HepG2 (cell line): ENCODE measurements at places on chromosomes 7 and 10.

DNA sequence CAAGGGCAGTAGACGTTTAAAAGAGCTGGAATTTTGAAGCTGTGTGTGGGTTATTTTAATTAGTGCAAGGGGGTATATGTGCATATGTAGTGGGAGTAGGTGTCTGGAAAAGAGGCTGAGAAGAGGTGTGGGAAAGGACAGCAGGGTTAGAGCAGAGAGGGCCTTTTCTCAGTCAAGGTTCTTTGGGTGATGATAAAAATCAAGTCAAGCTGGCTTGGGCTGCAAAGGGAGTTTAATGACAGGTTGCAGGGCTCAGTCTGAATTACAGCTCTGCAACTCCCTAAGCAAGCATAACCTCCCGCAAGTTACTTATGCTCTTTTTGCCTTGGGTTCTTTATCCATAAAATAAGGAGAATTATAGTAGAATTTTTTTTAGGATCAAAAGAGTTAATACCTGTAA is 83.5 kb downstream of the RELN start:
- DNase-seq = no peak

GRCh38 chr7:128790315-128791041 is 1.3 kb upstream of the CCDC136 start:
- no peak for DNase-seq

DNA sequence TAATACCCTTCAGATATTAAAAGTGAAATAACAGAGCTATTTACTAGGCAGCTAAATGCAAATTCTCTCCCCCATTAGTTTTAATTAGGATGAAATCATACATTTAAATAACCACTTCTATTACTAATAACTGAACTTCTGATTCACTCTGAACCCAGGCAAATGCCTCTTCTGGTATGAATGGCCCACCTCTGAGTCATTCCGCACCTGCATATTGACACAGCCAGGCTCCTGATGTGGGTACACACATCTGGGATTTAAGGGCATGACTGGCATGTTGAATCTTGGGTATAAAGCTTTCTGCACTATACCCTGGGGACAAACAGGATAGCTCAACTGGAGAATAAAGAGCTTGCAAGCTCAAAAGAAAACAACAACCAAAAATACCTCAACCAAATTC is 140.9 kb downstream of the AUTS2 start:
- DNase-seq = no peak

GRCh38 chr10:70974351-70974901 is 86.1 kb upstream of the PCBD1 start:
- DNase-seq = no peak

GRCh38 chr7:85104432-85105205 is 82.2 kb downstream of the SEMA3D start:
- no peak for DNase-seq

DNA sequence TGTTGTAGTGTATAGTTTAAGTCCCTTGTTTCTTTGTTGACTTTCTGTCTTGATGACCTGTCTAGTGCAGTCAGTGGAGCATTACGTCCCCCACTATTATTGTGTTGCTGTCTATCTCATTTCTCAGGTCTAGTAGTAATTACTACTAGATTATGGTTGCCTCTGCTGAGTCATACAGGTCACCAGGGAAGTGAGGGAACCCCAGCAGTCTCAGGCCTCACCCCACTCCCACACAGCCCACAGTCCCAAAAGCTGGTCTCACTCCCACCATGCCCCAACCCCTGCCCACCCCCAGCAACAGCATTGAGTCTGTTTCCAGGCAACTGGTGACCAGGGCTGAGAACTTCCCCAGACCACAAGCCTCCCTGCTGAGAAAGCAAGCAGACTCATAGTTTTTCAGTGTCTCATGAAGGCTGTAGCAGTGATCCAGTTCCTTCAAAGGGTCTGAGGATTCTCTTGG is 88.0 kb downstream of the PLXDC2 start:
- no peak for DNase-seq

DNA sequence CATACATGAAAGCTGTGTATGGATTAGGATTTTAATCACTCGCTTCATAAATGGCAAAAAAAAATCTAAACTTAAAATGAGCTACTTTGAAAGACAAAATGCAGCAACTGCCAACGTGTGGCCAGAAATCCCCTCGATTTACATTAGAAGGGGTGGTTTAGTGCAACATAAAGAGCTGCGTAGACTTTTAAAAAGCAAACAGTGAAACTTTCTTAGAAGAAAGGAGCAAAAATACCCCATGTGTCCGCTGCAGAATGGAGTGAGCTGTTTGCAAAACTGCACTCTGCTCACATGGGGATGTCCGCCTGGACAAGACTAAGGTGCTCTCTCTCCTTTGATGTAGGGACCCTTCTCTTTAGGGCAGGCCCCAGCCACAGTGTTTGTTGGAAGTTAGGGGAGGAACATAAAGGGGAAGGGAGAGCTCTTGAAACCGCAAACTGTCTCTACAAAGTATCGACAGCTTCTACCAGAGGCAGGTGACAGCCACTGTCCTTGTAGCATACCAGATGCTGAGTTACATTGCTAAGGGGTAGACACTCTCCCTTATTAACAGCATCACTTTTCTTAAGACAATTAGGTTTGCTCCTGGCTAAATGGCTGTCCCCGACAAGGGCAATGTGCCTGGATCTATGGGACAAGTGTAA is 528.1 kb downstream of the KCNMA1 start:
- DNase-seq = no peak
